Mesothelial cell of epicardium (in vitro differentiated cells): ENCODE measurements at places on chromosomes 3 and 15.

DNA sequence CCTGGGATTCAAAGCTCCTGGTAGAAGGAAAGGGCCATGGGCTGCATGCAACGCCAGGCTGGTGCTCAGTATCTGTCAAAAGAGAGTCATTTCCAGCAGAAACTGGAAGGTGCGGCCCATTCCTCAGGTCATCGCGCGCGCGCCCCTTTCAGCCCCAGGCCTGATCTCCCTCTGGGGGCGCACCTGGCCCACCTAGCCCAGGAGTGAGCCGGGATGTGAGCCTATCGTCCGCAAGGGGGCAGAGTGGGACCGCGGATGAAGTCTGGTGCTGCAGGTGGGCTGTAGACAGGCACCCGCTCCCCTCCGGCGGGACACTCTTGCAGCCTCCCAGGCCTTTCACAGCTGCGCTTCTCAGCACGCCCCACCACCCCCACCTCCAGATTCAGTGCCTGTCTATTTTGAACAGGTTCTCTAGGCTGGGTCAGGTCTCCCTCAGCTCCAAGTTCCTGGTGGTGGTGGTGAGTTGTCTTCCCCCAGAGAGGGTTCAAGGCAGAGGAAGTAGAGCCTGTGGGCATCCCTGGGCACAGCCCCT lies 5.8 kb upstream of the RPL29 start:
- DNase-seq = peak; percentile 81

DNA sequence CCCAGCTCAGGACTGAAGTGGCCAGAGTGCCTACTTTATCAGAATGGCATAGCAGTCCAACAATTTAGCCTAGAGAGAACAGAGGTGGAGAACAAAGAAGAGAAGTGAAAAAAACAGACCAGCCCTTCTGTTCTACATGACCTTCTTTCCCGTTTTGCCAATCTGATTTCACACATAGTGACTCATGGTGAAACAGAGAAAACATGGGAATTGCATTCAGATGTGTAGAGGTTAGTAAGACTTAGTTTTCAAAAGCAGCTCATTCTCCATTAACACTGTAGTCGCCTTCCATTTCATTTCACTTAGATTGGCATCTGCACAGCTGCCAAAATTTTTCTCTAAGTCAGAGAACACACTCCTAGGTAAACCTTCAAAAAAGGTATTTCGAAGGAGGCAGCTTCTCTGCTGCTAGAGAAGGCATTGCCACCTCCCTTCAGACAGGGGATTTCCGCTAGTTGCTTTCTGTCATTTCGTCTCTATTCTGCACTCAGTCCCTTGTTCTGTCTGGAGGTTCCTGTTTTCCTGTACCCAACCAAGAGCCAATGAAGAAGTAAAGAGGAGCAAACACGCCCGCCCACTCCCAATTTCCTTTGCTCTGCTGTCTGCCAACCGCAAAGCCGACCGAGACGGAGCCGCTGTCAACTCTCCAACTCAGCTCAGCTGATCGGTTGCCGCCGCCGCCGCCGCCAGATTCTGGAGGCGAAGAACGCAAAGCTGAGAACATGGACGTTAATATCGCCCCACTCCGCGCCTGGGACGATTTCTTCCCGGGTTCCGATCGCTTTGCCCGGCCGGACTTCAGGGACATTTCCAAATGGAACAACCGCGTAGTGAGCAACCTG lies at the start of gene ARL6IP5:
ARL6IP5 (plus strand) TSS at position 612 of the 842 bp plus-strand sequence; CDS start at position 723, 111 bp downstream.
- DNase-seq = peak; percentile 78

- DNase-seq = no peak
These were observed 164.3 kb downstream of the ECT2 start for GRCh38 chr3:172914854-172915253.

GRCh38 chr3:151410891-151411559 lies 26.5 kb upstream of the P2RY12 start:
- DNase-seq = no peak

GRCh38 chr3:128411574-128412064 lies 55.1 kb downstream of the DNAJB8 start:
- no peak for DNase-seq

DNA sequence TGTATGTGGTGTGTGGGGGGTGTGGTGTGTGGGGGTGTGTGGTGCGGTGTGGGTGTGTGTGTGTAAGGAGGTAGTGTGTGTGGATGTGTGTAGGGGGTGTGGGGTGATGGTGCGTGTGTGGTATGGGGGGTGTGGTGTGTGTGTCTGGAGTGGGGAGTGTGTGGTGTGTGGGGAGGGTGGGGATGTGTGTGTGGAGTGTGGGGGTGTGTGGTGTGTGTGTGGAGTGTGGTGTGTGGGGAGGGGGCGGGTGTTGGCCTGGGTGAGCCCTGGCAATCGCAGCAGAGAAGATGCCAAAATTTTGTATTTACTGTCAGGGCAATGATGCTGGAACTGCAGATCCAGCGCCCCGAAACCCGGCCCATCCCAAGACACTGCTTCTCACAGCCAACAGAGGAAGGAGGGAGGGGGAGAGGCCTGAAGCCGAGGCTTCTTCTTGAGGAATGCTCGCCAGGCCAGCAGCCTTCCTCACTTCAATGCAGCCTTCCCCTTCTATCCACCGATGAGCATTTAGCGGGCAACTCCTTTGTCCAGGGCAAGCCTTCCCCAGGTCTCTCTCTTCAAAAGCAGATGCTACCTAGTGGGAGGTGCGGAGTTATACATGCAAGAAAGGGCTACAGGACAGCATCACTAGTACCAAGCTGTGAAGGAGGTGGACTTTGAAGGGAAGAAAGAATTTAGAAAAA lies 11.9 kb upstream of the SRP14 start:
- DNase-seq = no peak

GRCh38 chr15:67746450-67746849 lies 78.9 kb upstream of the SKOR1 start:
- DNase-seq = no peak

DNA sequence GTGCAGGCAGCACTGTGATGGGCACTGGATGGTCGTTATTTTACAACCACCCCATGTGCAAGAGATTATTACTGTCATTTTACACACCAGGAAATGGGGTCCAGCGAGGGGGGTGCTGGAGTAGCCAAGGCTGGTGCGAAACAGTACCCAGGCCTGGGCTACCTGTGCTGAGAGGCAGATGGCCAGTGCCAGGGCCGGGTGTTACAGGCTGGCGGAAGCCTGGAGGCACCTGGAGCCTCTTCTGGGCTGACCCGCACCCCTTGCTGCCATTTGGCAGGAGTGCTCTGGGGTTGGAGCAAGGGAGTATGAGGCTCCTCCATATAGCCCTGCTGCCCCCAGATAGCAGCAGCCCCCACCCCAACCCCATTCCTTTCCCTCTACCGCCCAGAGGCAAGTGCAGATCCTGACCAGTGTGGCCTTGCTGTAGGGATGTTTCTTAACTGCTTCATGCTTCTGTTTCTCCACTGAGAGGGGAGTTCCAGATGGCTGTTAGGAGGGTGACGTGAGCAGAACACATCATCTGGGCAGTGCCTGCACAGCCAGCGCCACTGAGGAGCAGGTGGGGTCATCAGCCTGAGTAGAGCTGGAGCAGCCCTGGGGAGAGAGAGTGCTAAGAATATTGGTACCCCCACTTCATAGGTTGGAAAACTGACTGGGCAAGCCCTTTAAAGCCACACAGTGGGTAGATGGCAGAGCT lies 15.3 kb downstream of the SNX33 start:
- DNase-seq = no peak

DNA sequence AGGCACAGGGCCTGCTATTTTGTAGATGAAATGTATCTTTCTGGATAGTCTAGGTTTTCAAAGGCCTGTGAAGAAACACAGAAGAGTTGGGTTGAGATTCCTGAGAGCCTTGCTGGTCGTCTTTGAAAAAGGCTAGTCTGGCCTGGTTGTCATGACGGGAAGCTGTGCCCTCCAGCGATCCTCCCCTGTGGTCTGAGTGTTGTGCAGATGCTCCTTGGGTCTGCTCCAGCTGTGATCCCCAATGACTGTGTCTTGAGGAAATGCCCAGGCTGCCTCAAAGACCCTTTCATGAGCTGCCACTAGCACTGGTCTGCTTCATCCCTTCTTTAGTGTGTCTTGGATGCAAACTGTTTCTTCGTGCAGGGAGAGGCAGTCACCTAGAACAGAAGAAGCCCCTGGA lies 111.0 kb upstream of the SYNPR start:
- DNase-seq = no peak

- peak; percentile 54 for DNase-seq
These were observed 452 bp downstream of the TMEM158 start for GRCh38 chr3:45225465-45226205.

DNA sequence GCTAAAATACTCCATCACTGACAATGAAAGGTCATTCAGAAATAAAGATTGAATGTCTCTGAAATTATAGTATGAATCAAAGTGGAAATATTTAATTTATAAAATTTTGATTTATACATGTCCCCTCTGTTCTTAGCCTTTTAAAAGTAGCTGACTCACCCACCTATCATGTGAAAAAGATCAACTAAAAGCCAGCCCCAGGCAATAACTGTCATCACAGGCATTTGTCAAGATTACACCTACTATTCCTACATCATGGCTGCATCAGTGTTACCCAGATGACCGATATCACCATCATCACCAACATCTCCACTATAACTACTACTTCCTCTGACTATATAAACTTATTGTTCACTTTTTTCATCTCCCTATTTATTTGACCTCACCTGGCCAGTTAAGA lies 14.3 kb upstream of the PIK3R4 start:
- no peak for DNase-seq

GRCh38 chr3:124407260-124407659 lies 323.0 kb upstream of the UMPS start:
- DNase-seq = no peak

- no peak for DNase-seq
These were observed 93.2 kb downstream of the TMEM212 start for GRCh38 chr3:171936191-171936841.

GRCh38 chr3:168117853-168118313 lies 22.2 kb upstream of the GOLIM4 start:
- no peak for DNase-seq

DNA sequence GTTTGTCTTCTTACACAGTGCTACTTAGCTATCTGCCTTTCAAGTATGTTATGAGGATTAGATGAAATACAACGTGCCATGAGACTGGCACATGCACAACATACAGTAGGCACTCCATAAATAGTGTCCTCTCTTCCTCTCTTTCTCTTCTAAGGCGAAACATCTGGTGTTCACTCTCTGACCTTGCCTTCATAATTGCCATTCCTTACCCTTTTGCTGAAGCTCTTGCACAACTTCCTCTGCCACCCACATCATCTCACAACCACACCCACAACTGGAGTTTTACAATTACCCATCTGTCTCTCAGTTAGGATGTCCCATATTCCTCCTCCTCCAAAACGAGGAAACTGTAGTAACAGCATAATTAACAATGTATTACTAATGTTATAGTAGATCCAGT lies 26.4 kb upstream of the ACP3 start:
- DNase-seq = no peak

GRCh38 chr3:81955878-81956277 lies 194.4 kb upstream of the GBE1 start:
- DNase-seq = no peak

GRCh38 chr3:28786446-28786845 lies 437.8 kb upstream of the AZI2 start:
- no peak for DNase-seq

DNA sequence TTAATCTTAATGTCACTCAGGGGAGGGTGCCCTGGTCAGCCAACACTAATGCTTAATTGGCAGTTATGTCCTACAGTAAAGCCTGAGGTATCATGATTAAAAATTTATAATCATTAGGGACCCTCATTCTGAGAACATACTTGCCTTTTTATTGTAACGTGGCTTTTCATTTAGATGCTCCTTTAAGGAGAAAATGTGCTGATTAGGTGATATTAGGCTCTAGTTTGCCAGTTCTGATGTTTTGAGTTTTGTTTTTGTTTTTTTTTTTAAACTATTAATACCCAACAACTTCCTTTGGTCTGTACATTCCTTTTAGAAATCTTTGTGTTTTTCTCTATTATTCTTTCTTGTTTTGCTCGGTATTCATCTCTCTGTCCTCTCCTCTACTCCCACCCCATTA lies 10.3 kb downstream of the GTF2E1 start:
- no peak for DNase-seq

DNA sequence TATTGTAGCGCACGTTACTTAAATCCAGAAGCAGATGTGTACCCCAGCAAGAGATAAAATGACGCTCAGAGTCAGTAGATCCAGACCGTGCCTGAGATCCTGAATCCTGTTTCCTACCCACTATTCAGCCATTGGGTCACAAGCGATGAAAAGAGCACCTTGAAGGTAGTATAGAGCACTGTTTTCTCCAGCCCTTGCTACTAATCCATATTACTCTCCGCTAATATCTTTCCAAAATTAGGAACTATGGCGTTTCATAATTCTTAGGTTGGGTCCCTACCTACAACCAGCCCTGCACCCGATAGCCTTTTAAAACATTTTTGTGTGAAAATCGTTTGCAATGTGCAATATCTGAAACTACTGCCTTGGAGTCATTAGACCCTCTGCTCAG lies 596 bp downstream of the BTD start:
- no peak for DNase-seq

GRCh38 chr15:90305932-90306331 lies 40.5 kb downstream of the NGRN start:
- no peak for DNase-seq

- no peak for DNase-seq
These were observed 4.2 kb downstream of the RAP2B start for GRCh38 chr3:153166206-153166605.

- DNase-seq = no peak
These were observed 139.3 kb downstream of the SOX2 start for GRCh38 chr3:181851063-181851462.

DNA sequence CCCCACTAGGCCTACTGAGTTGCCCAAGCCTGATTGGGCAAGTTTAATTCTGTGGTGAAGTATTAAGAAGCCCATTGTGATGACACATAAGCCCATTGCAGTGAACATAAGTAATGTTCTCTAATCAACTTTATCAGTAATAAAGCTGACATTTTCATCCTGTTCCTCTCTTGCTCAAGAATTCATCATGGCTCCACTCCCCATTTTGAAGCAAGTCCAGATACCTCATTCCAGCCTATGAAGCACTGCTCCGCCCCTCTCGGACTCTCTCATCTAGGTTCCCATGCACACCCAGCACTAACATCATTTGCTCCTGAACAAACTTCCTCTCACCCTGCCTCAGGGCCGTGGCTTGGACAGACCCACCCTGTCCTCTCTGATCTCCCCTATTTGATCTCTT lies 10.5 kb downstream of the SHF start:
- DNase-seq = no peak

- DNase-seq = no peak
These were observed 1.9 kb upstream of the RAB43 start for GRCh38 chr3:129123314-129124060.

DNA sequence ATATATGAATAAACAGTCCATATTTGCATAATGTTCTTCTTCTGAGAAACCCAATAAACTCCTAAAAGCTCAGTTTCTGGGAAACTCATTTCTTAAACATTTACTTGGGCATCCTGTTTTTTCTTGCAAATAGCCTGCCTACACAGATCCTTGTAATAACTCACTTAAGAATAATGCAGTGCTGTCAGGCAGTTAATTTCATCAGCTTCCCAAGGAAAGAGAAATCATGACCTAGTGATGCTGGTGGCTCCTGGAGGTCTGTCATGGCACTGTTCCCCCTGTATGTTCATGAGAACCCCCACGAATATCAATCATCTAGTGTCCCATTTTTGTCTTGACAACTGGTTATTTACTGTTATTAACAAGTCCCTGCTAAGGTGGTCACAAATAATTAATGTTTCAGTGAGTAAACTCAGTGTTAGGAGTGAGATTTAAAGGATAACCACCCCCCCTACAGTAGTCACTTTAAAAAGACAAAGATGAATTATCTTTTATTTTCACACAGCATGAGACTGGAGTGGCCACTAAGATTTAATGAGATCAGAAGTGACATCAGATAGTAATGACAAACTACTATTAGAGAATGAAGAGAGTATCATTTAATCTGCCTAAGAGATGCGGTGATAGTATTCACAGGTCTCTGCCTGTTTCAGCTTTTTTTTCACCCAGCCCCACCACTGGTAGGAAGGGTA lies 279.5 kb upstream of the NECTIN3 start:
- no peak for DNase-seq

- no peak for DNase-seq
These were observed 55.4 kb downstream of the BFSP2 start for GRCh38 chr3:133455281-133455680.
